ENCODE measurements at places on chromosomes 5 and 9.

DNA sequence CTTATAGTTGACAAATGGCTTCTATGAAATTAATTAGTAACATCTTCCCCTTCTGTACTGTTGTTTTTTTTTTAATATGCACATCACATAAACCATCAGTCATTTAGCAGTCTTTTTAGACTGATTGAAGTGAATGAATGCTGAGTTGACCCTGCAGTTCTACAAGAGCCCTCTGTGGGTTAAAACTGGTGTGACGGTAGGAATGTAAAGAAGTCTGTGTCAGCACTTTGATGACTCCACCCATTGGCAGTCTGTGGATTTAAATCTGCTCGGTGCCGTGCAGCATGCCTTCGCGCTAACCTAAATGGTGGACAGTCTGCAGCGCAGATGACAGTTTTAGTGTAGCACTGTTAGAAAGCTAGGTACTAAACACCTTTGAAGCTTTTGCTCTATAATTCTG is 3.1 kb downstream of the GTF3C4 start:
- DNase-seq: no peak

- no peak for DNase-seq
Observed at GRCh38 chr5:56656846-56657726, 158.3 kb upstream of the MAP3K1 start.

DNA sequence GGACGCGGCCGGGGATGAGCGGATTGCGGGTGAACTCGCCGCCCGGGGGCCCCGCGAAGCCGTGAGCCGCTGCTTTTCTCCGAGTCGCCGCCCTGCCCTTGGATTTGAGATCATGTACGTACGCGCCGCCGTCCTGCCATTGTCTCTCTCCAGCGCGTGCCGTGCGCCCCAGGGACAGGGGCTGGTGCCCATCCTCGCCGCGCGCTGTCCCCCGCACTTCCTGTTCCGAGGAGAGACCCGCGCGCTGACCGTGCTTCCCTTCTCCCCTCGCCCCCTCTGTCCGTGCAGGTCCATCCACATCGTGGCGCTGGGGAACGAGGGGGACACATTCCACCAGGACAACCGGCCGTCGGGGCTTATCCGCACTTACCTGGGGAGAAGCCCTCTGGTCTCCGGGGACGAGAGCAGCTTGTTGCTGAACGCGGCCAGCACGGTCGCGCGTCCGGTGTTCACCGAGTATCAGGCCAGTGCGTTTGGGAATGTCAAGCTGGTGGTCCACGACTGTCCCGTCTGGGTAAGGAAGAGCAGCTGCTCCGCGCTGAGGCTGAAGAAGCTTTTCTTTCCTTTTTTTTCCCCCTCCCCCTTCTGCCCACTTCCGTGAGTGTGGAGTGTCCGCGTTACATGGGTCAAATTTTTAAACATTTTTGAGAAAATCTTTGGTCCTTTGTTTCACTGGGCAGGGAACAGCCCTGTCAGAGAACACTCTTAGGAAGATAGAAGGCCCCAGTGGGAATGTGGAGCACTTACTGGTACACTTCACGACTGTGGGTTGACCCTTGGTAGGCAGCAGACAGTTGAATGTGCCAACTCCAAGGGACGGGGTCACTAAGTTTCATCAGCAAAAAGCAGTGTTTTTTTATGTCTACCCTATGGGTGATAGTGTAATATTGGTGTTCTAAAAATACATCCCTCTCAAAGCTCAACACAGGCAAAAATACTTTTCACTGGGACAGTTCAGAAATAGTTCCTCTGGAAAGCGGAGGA is 727 bp downstream of the RHOBTB3 start:
- DNase-seq: peak; percentile 11

- DNase-seq: no peak
Observed at GRCh38 chr9:130689937-130690700, 3.5 kb upstream of the EXOSC2 start.

DNA sequence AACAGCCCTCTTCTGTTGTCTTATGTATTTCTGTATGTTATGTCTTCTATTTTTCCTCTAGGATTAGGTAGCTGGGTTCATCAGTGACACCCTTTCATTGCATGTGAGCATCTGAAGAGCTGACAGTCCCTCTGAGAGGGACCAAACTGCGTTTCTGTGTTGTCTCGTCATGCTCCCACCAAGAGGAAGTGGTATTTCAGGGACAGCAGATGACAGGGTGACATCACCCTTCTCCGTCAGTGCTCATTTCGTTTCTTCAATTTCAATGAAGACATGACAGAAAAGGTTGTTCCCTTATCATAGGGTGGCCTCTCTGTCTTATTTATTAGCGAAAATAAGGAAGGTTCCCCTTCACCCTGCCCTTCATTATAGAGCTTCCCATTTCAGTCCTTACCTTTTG is 225.9 kb upstream of the NR4A3 start:
- DNase-seq: no peak

GRCh38 chr5:132363431-132364112 is 5.9 kb upstream of the SLC22A5 start:
- no peak for DNase-seq

DNA sequence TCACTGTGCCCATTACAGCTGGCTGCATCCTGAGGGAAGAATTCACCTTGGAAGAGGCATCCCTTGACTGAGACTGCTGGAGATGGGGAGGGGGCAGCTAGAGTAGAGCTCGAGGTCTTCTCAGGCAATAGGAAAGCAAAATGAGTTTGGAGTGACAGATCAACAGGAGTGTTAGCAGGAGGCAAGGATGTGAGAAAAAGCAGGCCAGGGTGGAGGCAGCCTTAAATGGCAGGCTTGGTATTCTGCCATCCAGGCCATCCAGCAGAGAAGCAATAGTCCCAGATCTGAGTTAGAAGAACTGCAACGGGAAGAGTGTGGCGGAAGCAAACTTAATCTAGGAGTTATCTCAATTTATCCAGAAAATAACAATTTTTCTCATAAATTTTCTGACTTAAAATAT is 6.1 kb downstream of the ADAMTS12 start:
- no peak for DNase-seq

DNA sequence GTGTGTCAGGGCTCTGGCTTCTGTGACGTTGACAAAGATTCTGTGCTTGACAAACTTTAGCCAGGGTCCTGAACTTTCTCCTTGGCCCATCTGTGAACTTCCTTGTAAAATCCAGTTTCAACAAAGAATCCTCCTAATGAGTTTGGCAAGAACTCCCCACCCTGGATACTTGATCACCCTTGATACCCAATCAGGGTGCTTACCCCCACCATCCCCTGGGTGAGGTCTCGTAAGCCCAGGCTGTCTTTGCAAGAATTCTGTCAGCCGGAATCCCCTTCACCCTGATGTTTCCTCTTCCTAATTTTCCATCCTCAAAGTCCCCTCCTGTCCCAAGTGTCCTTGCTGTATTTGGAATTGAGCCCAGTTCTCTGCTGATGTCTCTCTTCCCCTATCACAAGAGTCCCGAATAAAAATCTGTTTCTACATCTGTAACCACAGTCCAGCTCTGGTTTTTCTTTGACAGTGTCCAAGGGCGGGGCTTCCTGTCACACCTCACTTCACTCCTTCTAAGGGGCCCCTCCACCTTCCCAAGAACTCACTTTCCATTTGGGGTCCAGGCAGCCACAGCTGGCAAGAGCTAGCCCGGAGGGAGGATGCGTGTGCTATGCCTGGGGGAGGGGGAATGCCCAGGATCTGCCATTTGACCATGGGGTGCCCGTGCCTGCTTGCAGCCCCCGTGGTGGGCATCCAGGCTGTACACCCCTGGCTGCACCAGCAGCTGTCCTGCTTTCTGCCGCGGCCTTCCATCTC is 2.7 kb upstream of the CARD19 start:
- no peak for DNase-seq

DNA sequence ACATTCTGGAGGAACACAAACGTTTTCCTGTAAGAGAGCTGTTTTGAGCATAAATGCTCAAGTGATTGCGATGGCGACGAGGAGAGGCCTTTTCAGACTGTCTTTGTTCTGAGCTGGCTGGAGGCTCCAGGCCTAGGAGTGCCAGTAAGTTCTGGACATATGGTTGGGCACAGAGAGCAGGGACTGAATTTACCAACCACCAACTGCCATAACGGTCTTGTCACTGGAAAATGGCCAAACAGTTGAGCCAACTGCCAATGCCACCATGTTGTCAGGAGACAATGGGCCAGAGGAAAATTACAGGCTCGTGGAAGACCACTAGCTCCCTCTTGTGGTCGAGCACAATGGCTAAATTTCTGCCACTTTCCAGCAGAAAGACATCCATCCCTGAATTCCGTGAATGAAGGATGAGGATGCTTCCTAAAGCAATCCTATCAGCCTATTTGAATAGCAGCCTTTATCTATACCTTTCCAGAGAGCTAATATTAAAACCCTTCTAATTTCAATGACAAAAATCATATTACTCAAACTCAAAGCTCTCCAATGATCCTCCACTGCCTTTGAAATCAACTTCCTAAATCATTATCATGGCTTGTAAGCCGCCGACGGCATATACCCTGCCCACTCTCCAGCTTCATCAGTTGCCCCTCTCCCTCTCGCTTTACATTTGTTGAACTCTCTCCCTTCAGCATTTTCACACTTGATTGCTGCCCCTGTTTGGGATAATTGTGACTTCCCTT is 66.9 kb upstream of the GLIS3 start:
- DNase-seq: peak; percentile 4

- DNase-seq: no peak
Observed at GRCh38 chr9:123435471-123435870, 79.5 kb downstream of the CRB2 start.

DNA sequence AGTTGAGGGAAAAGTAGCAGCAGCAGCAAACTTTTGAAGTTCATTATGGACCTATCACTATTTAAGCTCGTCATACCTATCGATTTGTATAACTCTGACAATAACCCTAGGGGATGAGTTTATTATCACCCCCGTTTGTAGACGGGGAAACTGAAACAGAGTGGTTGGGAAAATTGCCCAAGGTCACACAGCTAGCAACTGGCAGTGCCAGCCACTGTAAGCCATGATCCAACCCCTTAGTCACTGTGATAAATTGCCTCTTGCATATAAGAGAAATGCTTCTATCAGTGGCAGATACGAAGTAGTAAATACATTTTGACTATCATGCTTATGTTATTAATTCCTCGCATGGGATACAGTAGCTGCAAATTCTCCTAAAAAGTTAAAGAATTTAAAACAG is 73.3 kb upstream of the ATP10B start:
- no peak for DNase-seq

- no peak for DNase-seq
Observed at GRCh38 chr5:76376148-76376865, 26.8 kb upstream of the IQGAP2 start.

DNA sequence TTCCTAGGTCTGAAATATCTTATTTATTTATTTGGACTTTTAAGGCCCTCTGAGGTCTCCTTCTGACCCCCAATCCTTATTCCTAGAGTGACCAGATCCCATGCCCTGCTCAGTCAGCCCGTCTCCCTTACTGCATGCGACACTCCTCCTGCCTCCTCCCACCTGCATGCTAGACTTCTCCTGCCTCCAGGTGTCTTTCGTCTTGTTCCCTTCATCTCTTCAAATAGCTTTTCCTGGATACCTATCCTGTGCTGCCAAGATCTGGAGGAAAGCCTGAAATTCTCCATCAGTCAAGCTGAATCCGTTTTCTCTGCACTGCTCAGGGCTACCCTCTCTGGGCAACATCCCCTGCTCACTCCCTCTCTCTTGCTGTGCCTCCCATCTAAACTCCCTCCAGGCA is 81.0 kb downstream of the PRDM6 start:
- DNase-seq: no peak
